ENCODE measurements at places on chromosomes 7 and 10. TPM values are rescaled to one million over a fixed set of nuclear protein-coding genes. Genes with fewer than 3 reads are reported as not detected.

EGR2 gene
- total RNA-seq, result 0.93 TPM

LRRTM3 gene
- not detected for total RNA-seq

CFAP69 gene
- total RNA-seq, result 11.5 TPM

FAM20C gene
- 87.5 TPM for total RNA-seq

SPDYE8 gene
- total RNA-seq, result not detected

CCL26 gene
- total RNA-seq, result 0.67 TPM

NODAL gene
- not detected for total RNA-seq

APBB1IP gene
- total RNA-seq, result 2.3 TPM

C1GALT1 gene
- total RNA-seq, result 34.6 TPM

STRIP2 gene
- 2.6 TPM for total RNA-seq

GNAT3 gene
- total RNA-seq, result not detected

LIPJ gene
- not detected for total RNA-seq

HABP2 gene
- total RNA-seq, result not detected

KCNH2 gene
- 37.3 TPM for total RNA-seq

RET gene
- total RNA-seq, result 1.4 TPM

CLDN4 gene
- total RNA-seq, result 16.8 TPM

PHKG1 gene
- total RNA-seq, result 2.1 TPM

ITGA8 gene
- total RNA-seq, result 667 TPM

FAM25A gene
- total RNA-seq, result not detected

PHF14 gene
- total RNA-seq, result 52.6 TPM

AKR1E2 gene
- 16.0 TPM for total RNA-seq

FMC1 gene
- total RNA-seq, result 18.2 TPM

NUDT5 gene
- total RNA-seq, result 23.0 TPM

HOXA13 gene
- total RNA-seq, result not detected

ALKBH4 gene
- 9.7 TPM for total RNA-seq

TFR2 gene
- total RNA-seq, result not detected

CALHM3 gene
- total RNA-seq, result not detected

ASB10 gene
- total RNA-seq, result not detected
